Stimulated activated CD8-positive, alpha-beta memory T cell treated with anti-CD3 and anti-CD28 coated beads, Interleukin-4, amount 100 ng/mL, for 1 hour (primary cell): ENCODE measurements at places on chromosomes 3 and 15.

- no peak for DNase-seq
These were observed 2.2 kb upstream of the HES1 start for GRCh38 chr3:194133661-194134230.

DNA sequence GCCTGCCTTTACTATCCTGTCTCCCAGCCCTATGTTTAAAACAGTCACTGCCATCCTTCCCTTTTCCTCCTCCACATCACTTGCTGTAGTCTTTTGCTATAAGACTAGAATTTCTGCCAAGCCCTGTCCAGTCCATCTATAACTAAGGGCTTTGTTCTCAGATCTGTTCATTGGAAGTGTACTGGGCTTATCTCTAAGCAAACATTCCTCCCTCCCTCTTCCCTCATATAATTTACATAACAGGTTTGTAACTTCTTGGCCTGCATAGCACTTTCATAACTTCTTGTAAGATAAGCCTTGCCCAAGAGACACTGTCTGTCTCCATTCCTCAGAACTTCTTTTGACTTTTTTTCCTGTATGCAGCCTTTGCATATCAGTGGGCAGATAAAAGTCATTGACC lies 16.7 kb downstream of the TPRG1 start:
- DNase-seq = no peak

DNA sequence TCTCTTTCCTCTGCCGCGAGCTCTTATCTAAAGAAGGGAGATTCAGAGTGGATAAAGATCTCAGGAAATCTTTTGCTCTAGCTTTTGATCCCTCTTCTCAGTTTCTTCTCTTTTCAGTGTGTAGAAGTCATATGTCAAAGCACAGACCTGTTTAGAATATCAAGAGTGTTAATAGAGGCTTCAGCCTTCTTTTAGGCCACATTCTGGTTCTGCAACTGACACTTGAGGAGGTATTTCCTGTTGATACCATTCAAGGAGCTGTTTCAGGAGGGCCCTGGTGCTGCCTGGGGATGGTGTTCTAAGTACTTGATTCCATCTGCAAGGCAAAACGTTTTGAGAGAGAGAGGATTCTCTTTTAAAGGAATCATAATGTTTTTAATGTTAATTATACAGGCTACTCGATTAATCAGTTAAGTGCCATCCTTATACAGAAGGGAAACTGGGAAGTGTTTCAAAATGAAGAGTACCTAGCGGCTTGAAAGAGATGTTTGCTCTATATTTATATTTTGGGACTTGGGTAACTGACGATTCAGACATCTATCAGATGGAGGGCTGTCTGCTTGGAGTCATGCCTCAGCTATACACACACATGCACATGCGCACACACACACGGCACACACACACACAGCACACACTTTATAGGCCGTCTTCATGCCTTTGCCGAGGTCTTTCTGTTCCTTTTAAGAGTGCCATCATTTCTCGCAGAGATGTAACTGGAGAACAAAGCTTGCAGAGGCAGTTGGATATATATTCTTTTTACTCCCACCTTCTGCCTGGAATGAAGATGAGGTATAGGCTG lies 313.9 kb downstream of the PTPRG start:
- no peak for DNase-seq

DNA sequence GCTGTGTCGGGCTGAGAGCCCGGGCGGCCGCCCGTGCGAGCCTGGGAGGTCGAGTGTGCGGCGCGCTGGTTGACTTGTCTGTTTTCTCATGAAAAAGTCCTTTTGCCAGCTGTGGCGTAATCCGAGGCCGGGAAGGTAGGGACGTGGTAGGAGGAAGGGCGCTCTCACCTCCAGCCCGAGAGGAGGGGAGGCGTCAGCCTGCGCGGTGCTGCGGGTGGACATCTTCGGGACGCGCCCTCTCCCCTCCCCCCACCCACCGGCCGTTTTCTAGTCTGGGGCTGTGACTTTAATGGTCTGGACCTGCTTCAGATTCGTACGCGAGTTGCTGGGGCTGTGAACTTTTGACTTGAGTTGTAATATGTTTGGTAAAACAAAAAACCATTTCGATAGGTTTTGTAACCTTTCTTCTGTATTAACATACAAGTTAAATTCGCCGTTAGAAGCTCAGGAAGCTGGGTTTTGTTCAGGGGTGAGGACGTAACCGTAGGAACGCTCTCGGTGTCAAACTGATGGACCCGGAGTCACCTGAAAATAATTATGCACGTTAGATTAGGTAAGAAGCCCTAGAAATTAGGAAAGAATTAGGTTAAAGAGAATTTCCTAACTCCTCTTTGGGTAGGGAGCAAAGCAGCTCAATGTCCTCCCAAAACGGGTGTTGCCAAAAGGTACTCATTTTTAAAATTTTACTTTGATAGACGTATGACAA lies 762 bp downstream of the NCK1 start:
- DNase-seq = peak; percentile 3

DNA sequence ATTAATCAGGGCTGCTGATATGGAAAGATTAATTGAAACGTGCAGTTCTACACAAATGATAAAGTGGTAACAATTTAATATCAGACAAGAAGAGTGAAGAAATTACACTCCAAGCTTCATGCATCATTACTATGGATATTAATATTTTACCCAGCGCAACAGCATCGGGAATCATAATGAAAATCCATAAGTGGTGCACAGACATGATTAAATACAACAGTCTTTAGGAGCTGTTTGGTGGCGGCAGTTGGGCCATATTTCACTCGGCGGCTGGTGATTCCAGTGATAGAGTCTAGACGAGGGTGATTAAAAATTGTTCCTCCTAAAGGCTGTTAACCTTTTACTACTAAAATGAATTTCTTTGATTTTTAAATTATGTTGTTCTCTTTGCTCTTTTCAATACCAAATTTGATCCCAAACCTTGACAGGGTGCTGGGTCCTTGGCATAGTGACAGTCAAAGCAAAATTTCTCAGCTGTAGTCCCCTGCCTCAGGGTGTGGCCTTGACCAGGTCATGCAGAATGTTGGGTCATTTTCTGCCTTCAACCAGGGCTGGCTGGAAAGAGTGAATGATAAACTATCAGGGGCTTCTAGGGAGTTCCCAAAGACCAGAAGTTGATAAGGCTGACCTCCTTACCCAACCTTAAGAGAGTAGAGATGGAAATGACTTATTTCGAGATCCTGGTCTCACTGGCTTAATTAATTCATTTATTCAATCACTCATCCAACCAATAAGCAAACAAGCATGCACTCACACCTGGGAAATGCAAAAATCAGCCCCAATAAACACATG lies 392.0 kb downstream of the IL20RB start:
- no peak for DNase-seq
